NCI-H526 (cell line): ENCODE measurements at places on chromosomes 12 and 14.
A peak's percentile ranks its signal among the peaks of the same experiment; 100 is the strongest.

DNA sequence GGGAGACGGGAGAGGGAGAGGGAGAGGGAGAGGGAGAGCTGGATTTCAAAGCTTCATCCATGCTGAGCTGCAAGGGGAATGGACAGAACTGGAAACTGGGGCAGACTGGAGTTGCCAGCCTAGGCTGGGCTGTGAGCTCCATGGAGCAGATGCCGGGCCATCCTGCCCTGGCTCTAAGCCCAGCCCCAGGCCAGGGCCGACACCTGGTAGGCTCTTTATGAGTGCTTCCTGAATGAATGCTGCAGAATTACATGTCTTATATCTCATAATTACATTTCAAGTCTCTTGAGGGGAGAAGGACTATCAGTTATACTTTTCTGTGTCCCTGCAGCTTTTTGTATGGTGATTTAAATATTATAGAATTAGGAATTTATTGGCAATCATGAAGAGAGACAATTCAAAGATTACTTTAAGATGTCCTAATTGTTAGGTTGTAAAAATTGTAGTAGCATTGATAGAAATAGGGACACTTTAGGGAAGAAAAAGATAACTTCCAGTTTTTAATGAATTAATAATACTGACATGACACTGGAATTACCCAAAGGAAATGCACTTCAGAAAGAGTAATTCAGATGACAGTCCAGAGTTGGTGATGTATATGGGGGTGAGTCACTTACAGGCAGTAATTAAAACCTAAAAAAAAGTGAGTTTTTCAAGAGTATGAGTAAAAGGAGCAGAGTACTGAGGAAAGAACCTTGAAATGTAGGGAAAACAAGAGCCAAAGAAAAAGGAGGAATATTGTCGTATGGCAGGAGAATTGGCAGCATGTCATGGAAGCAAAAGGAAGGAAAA lies 29.0 kb downstream of the SCYL2 start:
- DNase-seq, result no peak

- peak; percentile 7 for DNase-seq
These were observed 10.0 kb downstream of the TUBA1B start for GRCh38 chr12:49121047-49121696.

DNA sequence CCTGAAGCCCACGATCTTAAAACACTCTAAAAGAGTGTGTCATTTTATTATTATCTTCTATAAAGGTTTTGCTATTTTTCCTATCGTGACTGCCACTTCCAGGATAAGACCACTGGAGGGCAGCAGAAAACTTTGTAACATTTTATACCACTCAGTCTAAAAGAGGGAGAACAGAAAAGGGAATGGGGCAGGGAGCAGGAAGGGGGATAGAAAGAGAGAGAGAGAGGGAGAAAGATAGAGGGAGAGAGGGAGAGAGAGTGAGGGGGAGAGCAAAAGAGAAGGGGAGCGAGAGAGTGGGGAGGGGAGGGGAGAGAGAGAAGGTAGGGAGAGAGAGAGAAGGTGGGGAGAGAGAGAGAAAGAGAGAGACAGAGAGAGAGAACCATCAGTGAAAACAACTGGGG lies 2.0 kb upstream of the ART4 start:
- peak; percentile 69 for DNase-seq

DNA sequence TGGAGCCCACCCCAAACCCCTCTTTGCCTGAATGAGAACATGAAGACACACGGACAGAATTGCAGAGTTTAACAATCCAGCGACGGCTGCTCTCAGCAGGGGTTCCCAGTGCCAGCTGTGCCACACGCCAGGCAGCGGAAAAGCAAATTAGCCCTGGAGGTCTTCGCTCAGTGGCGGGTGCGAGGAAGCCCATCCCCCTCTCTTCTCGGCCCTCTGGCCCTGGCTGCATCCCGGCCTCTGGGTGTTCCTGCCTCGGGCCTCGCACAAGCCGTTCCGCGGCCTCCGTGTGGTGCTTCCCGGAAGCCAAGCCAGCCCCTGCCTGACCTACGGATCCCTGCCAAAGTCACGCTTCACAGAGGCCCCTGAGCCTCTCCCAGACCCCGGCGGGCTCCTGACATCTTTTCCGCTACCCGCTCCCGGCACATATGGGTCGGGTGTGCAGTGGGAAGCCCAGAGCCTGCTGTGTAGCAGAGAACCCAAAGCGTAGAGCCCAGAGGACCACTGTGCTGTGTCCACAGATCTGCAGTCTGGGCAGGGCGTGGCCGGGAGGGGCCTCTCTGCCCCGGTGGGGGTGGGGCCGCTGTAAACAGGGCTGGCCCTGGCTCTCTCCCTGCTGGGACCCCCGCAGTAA lies 70.7 kb upstream of the GALNT9 start:
- DNase-seq, result no peak

DNA sequence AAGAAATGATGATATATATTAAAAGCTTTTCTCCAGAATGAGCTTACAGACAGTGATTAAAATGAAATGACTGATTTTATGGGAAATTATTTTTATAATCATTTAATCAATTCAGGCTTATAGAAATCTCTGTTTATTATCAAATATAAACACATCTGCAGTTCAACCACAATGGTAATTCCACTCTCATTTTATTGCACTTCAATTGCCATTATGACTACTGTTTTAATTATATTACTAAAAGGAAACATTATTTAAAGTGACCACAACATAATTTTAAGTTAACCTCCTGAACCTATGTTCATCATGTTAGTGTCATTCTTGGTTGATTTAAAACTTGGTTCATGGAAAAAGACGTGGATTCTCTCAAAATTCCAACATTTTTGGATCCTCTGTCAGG lies 536.3 kb downstream of the SLC6A15 start:
- no peak for DNase-seq

DNA sequence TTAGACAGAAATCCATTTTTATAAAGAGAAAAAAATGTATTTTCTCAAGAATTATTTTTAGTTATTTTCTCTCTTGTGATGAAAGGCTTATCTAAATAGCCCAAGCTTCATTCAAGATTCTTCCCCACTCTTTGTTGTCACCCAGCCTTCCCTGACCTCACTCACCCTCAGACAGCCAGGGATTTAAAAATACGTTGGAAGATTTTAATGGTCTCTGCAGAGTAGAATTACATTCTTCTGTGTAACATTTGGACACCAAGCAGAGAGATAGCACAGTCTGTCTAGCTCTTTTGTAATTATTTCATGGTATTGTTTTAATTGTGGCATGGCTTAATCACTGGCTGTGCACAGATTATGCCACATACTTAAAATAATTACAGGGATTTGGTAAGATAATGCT lies 130.3 kb downstream of the IGF1 start:
- DNase-seq, result no peak
